ENCODE measurements at places on chromosomes 1 and 21. TPM values are rescaled to one million over a fixed set of nuclear protein-coding genes. Genes with fewer than 3 reads are reported as not detected.

Gene OMA1
- polyA plus RNA-seq = 11.3 TPM

DNA sequence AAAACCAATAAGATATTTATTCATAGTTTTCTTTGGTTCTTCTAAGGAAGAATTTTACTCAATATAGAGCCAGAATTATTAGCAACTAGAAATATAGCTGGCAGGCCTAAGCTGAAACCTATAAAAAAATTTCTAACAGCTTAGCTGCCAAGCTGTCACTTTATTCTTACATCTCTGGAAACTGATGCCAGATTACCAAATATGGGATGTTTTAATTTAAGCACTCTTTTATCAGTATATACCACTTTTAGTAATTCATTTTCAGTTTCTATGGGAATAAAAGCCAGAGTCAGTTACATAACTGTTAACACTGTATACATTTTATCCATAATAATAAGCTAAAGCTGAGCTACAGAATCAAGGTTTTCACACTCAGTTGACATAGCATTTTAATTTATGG, 68.7 kb upstream of the MPC2 start:
- DNase-seq = no peak

Gene SPRR2A
- not detected for polyA plus RNA-seq

Gene TDRD5
- polyA plus RNA-seq = 2.3 TPM

Gene PKLR
- polyA plus RNA-seq = 0.14 TPM

DNA sequence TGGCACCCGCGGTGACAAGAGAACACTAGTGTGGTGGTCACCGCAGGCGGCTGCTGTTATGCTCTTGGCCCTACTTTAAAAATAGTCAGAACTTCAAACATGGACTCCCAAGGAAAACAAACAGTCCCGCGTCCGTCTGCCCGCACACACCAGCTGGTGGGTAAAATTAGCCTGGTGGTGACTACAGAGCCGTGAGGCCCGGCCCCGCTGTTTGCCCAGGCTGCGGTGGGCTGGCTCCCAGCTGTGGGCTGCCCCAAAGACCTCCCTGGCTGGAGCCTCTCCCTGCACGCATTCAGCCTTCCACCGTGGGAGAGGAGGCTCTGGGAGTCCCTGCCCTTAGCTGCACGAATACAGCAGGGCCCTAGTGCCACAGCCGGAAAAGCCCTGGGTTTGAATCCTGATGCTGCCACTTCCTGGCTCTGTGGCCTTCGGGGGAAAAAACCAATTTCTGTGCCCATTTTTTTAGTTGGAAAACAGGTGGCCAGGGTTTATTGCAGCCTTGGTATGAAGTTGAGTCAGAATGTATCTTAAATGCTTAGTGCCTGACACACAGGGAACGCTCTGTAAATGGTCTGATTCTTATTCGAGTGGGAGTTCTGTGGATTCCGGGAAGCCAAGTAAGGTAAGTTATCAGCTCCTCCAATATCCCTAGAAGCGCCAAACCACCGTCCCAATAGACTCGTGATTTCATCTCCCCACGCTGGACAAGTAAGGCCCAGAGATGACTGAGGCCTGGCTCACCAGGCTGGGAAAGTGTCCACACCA, 58.2 kb downstream of the ALPL start:
- no peak for DNase-seq

Gene PIGR
- polyA plus RNA-seq = 0.03 TPM

DNA sequence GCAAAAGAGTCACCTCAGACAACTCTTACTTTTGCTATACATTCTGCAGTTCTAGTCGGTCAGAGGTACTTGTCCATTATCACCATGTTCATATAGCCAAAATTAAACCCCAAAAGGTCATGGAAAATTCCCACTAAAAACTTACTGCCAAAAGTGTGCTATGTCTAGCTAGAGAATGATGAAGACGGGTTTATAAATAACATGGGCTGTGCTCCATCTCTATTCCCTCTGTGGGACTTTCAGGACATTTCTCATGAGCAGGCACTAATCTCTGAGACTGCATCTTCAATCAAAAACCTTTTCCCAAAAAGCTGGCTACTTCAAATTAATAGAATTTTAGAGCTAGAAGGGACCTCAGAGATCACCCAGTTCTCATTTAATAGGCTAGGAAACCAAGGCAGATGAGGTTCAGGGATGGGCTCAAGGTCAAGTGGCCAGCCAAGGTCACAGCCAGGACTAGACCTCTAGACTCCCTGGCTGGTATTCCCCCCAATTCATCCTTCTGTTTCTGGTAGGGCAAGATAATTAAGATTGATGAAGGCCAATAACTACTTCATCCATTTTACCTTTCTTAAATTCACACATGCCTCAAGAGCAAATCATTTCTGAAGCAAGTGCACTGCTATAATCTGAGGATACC, 21.0 kb upstream of the MOB3C start:
- DNase-seq = no peak

- DNase-seq = no peak
These were observed 507.2 kb downstream of the LTN1 start for GRCh38 chr21:28485301-28486022.

DNA sequence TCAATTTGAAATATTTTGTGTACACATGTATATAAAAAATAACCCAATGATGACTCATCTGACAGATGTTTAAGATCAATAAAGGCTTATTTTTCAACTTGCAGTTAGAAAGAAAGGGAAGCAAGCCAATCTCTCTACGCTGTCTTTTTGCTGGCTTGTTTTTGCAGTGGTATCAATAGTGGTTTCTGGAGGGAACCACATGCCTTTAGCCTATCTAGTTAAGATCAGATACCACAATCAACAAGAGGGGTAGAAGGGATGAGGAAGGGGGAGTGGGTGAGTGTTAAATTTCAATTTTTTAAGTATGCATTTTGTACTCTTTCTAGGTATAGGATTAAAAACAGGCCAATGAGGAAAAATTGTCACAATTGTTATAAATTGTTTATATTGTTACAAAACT, 276.2 kb downstream of the KCNH1 start:
- peak; percentile 26 for DNase-seq

GRCh38 chr21:40300300-40300699, 433.1 kb downstream of the PCP4 start:
- no peak for DNase-seq

- no peak for DNase-seq
These were observed 807.3 kb upstream of the RGS18 start for GRCh38 chr1:191350938-191351337.

Gene TMEM125
- 10.9 TPM for polyA plus RNA-seq

All from spinal cord (tissue), 10 donors.